Activated naive CD4-positive, alpha-beta T cell treated with anti-CD3 and anti-CD28 coated beads, Interleukin-2, amount 10 ng/mL, durations not matched to agents 7 days and 5 days (primary cell): ENCODE measurements at places on chromosomes 4 and X.
A peak's percentile ranks its signal among the peaks of the same experiment; 100 is the strongest.

DNA sequence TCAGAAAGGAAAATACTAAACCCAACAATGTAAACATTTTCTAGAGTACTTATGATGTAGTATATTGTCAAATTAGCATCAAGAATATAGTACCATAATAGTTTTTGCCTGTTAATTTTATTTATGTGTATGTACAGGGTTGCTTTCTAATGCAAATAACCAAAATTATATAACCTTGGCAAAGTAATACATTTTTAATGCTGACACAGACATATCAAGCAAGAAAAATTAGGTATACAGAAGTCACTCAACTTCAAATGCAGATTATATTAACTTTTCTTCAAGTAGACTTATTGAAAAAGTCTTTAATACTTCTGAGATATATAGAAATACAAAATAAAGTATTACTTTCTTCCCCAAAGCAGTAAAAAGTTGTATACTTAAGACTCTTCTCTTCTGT lies 44.3 kb downstream of the MAPK10 start:
- no peak overlapping the region for H3K27ac ChIP-seq
- H3K4me3 ChIP-seq: no peak overlapping the region
- no peaks in the 10 kb centered on the region for H3K4me1 ChIP-seq
- no peaks in the 10 kb centered on the region for H3K27me3 ChIP-seq
- DNase-seq: no peak

GRCh38 chrX:9622128-9622527 lies 143.5 kb downstream of the GPR143 start:
- peaks cover 21% of the 10 kb centered on the region for H3K4me1 ChIP-seq
- H3K4me3 ChIP-seq: no peak overlapping the region
- H3K27ac ChIP-seq: no peak overlapping the region
- no peaks in the 10 kb centered on the region for H3K27me3 ChIP-seq
- no peak for DNase-seq

DNA sequence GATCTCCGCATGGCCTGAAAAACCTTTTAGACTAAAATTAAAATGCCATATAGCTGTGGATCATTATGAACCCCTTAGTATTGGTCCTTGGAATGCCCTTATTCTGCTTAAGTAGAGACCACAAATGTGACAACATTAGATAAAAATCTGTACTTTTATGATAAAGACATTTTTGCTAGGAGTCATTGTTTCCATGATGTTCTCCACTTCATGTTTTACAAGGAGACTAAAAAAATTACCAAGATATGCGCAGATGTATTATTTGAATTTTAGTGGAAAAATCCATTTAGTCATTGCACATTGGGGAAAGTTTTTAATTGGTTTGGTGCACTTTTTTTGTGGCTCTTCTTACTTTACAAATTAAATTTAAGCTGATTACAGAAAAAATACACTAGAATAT lies 85.1 kb upstream of the HPRT1 start:
- H3K27ac ChIP-seq: peak overlapping the region; percentile 97
- H3K4me1 ChIP-seq: peaks cover 32% of the 10 kb centered on the region
- peaks cover 8% of the 10 kb centered on the region for H3K36me3 ChIP-seq
- no peaks in the 10 kb centered on the region for H3K27me3 ChIP-seq
- no peak for DNase-seq

GRCh38 chr4:145843639-145844038 lies 95.0 kb downstream of the ZNF827 start:
- no peaks in the 10 kb centered on the region for H3K27me3 ChIP-seq
- H3K36me3 ChIP-seq: peaks cover 20% of the 10 kb centered on the region
- no peak overlapping the region for H3K27ac ChIP-seq
- H3K4me3 ChIP-seq: no peak overlapping the region

DNA sequence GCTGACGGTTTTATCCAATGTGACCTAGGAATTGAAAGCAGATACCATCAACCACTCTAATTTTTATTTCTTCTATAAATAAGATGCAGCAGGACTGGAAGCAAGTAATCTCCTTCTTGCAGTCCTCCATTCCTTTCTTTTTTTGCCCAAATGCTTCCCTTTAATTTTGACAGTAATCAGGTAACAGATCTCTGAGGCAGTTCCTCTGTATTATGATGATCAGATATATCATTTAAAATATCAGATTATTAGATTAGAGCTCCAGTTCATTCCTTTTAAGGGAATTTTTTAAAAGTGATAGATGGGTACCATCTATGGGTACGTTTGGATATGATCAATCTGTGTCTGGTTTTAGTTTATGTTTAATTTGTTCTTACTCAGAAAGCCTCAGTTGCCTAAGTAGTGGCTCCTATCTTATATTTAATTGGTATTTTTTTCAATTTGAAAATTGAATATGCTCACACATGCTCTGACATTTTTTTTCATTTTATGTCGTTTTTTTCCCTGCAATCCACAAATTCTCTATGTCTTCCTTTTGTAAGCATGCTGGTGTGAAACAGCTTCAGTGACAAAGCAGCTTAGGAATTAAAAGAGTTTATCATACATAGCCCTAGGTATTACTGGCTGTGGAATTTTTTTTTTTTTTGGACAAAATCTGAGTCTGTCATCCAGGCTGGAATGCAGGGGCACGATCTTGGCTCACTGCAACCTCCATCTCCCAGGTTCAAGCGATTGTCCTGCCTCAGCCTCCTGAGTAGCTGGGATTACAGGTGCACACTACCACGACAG lies 73.7 kb upstream of the ANK2 start:
- no peak for DNase-seq
- no peaks in the 10 kb centered on the region for H3K4me1 ChIP-seq
- no peaks in the 10 kb centered on the region for H3K36me3 ChIP-seq
- H3K27me3 ChIP-seq: no peaks in the 10 kb centered on the region

GRCh38 chrX:44085209-44085608 lies 112.0 kb upstream of the NDP start:
- no peak overlapping the region for H3K27ac ChIP-seq
- no peak overlapping the region for H3K4me3 ChIP-seq

DNA sequence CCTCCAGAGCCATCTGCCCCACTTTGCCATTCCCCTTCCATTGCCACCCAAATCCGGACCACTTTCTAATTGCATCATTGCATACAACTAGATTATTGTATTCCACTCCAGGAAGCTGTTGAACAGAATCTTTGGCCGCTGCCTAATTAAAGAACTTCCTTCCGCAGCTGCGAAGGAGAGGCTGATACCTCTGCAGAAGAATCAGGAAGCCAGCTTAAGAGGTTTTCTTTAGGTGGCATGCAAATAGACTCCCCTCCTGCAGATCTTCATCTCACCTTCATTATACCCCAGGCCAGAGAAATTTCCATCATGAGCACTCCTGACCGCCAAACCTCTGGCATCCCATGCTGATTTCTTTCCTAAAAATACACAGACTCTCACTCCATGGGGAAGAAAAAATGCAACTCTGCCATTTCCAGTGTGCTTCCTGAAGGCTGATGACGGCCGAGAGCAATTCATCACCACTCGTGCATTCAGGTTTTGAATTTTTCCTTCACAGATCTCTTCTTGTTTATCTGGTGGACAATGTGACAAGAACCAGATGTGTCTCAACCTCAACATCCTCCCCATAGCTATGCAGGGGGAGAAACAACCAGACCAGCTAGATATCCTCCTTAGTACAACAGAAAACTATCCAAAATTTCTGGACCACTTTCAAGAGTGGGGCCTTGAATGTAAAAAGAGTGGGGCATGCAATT lies 31.2 kb downstream of the LGI2 start:
- no peak overlapping the region for H3K27ac ChIP-seq
- H3K4me3 ChIP-seq: no peak overlapping the region
- H3K36me3 ChIP-seq: no peaks in the 10 kb centered on the region
- DNase-seq: no peak

- no peak for DNase-seq
- H3K27ac ChIP-seq: no peak overlapping the region
- H3K4me3 ChIP-seq: no peak overlapping the region
- H3K36me3 ChIP-seq: no peaks in the 10 kb centered on the region
These were observed 43.8 kb upstream of the PRPS2 start for GRCh38 chrX:12747433-12747832.

DNA sequence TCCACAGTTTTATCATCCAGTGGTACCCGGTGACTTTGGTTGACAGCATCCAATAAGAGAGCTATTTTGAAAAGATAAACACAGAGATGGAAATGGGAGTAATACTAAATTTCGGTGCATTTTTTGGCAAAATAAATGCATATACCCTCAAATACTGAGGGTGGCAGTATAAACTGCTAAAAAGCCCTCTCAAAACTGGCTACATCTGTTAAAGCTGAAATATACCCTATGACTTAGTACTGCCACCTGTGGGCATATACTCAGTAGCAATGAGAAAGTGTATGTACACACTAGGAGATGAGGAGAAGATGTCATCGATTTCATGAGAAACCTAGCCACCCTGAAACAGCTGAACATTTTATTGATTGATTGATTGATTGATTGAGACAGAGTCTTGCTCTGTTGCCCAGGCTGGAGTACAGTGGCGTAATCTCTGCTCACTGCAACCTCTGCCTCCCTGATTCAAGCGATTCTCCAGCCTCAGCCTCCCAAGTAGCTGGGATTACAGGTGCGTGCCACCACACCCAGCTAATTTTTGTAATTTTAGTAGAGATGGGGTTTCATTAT lies 12.2 kb upstream of the TMEM128 start:
- H3K27me3 ChIP-seq: peaks cover 16% of the 10 kb centered on the region
- no peaks in the 10 kb centered on the region for H3K4me1 ChIP-seq
- H3K27ac ChIP-seq: no peak overlapping the region
- no peak for DNase-seq

DNA sequence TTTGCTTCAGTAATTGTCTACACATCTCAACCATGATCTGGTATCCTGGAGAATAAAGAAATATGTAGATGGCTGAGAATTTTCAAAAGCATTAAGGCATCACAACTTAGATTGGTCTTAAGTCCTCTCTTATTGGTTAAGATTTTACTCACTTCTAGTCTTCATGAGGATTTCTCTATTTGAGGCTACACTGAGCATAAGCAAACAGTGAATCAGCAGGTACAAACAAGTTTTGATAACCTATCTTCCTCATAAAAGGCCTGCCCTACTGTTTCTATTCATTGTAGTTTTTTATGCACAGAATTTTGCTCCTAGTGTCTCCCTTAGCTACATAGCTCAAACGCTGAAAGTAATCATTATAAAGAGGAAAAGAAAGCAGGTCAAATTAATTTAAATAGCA lies 460.7 kb upstream of the RPS6KA3 start:
- no peaks in the 10 kb centered on the region for H3K36me3 ChIP-seq
- no peaks in the 10 kb centered on the region for H3K27me3 ChIP-seq
- H3K4me3 ChIP-seq: no peak overlapping the region
- no peak overlapping the region for H3K27ac ChIP-seq

DNA sequence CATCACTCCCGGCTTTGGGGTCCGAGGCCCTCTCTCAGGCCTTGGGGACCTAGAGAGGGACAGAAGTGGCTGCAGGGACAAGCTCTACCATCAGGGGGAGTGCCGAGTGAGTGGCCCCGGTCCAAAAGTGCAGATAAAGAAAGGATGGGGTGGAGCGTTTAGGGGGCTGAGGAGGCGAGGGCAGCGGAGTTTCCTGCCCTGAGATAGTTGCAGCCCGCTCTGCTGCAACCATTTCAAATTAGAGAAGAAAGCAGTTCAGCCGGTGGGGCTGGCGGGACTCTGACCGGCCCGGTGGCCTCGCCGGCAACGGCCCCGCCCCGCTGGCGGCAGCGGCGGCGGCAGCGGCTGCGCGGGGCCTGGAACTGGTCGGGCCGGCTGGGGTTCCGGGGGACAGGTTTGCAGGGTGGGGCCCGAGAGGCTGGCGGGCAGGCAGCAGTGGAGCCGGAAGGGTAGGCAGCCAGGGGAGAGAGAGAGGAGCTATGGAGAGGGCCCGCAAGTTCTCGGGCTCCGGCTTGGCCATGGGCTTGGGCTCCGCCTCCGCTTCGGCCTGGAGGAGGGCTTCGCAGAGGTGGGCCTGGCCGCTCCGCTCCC lies 7.6 kb downstream of the DLG3 start:
- H3K4me3 ChIP-seq: peak overlapping the region; percentile 82
- DNase-seq: peak; percentile 66
- peak overlapping the region; percentile 80 for H3K27ac ChIP-seq
- peaks cover 51% of the 10 kb centered on the region for H3K4me1 ChIP-seq
- H3K27me3 ChIP-seq: peaks cover 15% of the 10 kb centered on the region

DNA sequence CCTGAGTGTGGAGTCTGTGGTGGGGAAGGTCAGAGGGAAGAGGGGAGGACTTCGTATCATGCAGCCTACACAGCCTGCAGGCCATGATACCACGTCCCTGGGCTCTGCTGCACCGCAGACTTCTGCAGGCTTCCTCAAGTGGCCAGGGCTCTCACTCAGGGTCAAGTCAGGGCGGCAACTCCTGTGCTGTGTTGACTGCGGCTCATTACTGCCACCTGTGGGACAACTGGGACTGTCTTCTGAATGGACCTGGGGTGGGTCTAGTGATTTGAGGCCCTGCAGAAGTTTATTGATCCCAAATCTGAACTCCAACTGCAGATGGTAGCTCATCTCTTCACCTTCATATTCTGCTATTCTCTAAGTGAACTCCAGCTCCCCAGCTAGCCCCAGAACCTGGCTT lies 167.1 kb downstream of the NSUN7 start:
- no peaks in the 10 kb centered on the region for H3K36me3 ChIP-seq
- peaks cover 5% of the 10 kb centered on the region for H3K4me1 ChIP-seq
- peak; percentile 56 for DNase-seq
- H3K27ac ChIP-seq: no peak overlapping the region
- H3K27me3 ChIP-seq: peaks cover 14% of the 10 kb centered on the region

DNA sequence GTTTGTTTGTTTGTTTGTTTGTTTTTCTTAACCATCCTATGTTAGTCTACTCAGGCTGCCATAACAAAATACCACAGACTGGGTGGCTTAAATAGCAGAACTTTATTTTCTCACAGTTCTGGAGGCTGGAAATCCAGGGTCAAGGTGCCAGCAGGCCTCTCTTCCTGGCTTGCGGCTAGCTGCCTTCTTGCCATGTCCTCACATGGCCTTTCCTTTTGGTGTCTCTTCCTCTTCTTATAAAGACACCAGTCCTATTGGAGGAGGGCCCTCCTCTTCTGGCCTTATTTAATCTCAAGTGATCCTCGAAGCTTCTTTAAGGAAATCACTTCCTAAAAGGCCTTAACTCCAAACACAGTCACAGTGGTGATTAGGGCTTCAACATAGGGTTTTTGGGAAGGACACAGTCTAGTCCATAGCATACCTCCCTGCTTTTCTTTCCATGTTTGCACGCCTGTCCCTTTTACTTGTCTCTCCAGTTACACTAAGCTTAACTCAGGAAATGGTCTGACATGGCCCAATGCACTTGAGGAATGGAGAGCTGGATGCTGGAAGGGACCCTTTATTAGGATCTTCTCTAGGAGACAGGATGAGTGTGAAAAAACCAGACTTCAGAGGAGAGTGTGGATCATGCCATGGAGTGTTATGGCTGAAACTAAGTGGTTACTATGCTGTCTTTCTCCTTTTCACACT lies 36.0 kb upstream of the MGST2 start:
- H3K27ac ChIP-seq: no peak overlapping the region
- no peaks in the 10 kb centered on the region for H3K4me1 ChIP-seq
- DNase-seq: no peak
- no peaks in the 10 kb centered on the region for H3K36me3 ChIP-seq

GRCh38 chrX:108699368-108699767 lies 37.0 kb downstream of the IRS4 start:
- H3K4me3 ChIP-seq: no peak overlapping the region
- no peaks in the 10 kb centered on the region for H3K36me3 ChIP-seq
- no peak overlapping the region for H3K27ac ChIP-seq

- no peak overlapping the region for H3K27ac ChIP-seq
- DNase-seq: no peak
- no peak overlapping the region for H3K4me3 ChIP-seq
- no peaks in the 10 kb centered on the region for H3K27me3 ChIP-seq
- no peaks in the 10 kb centered on the region for H3K36me3 ChIP-seq
These were observed 104.7 kb upstream of the MID1 start for GRCh38 chrX:10725071-10725470.
